ENCODE measurements at places on chromosomes 6 and 20.

DNA sequence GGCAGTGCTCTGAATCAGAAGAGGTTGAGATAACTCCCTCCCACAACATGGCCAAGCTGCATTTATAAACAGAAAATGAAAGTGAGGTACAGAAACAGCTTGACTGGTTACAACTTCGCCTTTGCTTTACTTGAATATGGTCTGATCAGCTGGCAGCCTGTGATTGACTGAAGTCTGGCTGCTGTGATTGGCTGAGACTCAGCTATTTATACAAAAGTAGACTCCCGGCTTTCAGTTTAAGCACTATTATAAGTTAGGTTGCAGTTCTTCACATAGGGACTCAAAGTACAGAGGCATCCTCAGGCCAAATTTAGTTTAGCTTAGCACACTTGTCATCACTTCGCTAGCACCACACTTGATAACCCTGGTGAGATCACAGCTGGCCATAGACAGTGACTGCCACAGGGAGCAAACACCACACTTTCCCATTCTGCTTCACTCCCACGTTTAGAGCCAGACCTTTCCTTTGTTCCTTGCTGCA, 362.6 kb downstream of the EPM2A start:
- DNase-seq = no peak

DNA sequence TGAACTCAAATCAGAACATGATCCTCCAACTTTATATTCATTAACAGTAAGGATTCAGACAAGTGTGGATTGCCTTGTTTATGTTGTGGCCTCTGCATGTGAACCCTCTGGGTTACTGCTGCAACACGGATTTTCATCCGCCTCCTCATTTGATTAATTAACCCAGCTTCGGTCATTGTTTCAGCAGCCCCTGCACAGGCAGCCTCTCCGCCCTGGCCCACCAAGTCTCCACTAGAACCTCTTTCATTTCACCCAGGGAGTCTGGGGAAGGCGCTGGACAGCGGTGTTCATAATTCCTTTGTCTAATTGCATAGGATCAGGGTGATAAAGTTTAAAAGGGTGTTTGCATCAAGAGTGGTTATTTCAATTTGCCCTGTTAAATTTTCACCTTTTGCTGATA, 15.7 kb downstream of the NKX2-2 start:
- DNase-seq = no peak

DNA sequence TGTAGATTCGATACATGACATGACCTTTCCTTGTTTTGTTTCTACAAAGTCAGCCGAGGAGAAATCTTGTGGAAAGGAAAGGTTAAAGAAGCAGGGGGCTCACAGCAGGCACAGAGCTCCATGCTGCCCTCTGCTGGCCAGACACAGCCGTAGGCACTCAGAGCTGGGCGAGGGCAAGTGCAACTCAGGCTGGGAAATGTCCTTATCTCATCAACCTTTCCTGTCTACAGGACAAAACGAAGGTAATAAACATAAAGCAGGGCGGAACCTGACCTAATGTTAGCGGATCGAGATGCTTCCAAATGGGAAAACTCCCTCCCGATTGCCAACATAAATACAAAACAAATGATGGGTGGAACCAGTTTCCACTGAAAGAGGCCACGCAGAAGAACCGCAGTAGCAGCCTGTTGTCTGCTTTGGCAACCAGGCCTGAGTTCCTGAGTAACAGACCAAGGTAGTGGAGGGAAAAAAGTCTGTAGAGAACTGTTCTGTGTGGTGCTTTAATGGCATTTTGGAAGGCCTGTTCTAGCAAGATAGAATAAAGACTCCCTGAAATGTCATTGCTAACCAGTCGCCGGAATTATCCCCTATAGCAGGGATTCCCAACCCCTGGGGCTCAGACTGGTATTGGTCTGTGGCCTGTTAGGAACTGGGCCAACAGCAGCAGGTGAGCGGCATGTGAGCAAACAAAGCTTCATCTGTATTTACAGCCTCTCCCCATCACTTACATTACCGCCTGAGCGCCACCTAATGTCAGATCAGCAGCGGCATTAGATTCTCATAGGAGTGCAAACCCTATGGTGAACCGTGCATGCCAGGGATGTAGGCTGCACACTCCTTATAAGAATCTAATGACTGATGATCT, 85.2 kb downstream of the MBOAT1 start:
- DNase-seq = peak; percentile 24

- DNase-seq = no peak
Measured at GRCh38 chr6:31587791-31588777, 2.0 kb downstream of the LST1 start.

DNA sequence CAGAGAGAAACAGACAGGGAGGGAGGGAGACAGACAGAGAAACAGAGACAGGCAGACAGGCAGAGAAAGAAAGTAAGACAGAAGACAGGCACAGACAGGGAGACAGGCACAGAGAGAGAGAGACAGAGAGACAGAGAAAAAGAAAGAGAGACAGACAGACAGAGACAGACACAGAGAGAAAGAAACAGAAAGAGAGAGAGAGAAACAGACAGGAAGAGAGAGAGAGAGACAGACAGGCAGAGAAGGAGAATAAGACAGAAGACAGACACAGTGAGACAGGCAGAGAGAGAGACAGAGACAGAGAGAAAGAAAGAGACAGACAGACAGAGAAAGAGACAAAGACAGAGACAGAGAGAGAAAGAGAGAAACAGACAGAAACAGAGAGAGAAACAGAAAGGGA, 754.8 kb upstream of the DEFB115 start:
- DNase-seq = no peak

DNA sequence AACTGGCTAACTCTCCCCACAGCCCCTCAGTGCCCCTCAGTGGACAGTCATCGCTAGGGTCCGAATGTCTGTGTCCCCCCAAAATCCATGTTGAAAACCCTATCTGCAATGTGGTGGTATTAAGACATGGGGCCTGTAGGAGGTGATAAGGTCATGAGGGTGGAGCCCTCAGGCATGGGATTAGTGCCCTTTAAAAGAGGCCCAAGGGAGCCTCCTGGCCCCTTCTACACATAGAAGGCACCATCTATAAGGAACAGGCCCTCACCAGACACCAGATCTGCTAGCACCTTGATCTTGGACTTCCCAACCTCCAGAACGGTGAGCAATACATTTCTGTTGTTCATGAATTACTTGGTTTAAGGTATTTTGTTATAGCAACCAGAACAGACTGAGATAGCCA, 6.7 kb upstream of the TRAF3IP2 start:
- DNase-seq = no peak

DNA sequence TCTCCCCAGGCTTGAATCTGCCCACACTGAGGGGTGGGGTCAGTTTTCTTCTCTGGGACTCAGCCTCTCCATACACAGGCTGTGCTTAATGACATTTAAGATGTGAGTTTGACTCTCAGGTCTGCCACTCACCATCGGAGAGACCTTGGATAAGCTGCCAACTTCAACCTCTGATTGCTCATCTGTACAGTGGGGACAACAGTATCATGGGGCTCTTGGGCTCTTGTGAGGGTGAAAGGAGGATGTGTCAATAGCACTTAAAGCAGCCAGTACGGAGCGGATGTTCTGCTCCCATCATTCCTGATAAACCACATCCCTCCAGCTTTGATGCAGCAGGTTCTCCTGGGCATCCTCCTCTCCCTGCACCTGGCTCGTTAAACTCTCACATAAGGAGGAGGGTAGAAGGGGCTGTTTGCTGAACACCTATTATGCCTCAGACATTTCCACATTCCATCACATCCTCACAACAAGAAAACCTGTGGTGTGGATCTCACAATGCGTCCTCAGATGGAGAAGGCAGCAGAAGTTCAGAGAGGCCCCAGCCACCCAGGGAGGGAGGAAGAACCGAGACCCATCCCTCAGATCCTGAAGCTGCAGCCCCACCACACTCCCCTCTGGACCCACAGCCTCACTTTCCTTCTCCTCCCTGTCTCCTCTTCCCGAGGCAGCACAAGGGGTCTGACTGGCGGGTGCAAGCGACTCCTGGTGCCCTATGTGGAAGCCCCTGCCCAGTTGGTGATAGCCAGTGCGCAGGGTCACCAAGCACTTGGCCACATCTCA, 1.9 kb upstream of the PDYN start:
- DNase-seq = no peak
